Nephron progenitor cell (in vitro differentiated cells): ENCODE measurements at places on chromosomes 2 and 18.
A peak's percentile ranks its signal among the peaks of the same experiment; 100 is the strongest.

GRCh38 chr2:236641051-236641726 lies 71.6 kb downstream of the ACKR3 start:
- DNase-seq, result no peak

DNA sequence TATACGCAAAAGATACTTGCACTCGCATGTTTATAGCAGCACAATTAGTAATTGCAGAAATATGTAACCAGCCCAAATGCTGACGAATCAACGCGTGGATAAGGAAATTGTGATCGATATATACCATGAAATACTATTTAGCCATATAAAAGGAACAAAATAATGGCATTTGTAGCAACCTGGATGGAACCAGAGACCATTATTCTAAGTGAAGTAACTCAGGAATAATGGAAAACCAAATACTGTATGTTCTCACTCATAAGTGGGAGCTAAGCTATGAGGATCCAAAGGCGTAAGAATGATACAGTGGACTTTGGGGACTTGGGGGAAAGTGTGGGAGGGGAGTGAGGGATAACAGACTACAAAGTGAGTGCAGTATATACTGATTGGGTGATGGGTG lies 1008.0 kb upstream of the CRIM1 start:
- no peak for DNase-seq

DNA sequence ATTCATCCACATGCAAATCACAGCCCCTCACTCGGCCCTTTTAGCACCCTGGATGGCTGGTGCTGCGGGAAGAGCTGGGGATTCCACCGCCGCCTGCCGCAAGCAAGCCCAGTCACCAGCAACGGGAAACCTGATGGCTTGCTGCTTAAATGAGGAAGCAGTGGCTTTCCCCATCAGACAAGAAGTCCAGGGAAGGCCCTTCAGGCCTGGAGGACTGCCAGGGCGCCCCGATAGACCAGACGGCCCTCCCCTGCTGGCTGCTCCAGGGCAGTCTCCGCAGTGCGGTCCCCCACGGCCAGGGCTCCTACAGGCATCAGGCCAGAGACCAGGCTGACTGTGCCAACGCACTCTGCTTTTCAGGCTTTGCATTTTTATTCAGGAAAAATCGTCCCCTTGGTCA lies 439.1 kb downstream of the EIPR1 start:
- DNase-seq, result no peak

GRCh38 chr2:194343167-194343566 lies 1313.9 kb upstream of the SLC39A10 start:
- no peak for DNase-seq

- no peak for DNase-seq
Observed at GRCh38 chr2:138615257-138615656, 113.7 kb downstream of the SPOPL start.

DNA sequence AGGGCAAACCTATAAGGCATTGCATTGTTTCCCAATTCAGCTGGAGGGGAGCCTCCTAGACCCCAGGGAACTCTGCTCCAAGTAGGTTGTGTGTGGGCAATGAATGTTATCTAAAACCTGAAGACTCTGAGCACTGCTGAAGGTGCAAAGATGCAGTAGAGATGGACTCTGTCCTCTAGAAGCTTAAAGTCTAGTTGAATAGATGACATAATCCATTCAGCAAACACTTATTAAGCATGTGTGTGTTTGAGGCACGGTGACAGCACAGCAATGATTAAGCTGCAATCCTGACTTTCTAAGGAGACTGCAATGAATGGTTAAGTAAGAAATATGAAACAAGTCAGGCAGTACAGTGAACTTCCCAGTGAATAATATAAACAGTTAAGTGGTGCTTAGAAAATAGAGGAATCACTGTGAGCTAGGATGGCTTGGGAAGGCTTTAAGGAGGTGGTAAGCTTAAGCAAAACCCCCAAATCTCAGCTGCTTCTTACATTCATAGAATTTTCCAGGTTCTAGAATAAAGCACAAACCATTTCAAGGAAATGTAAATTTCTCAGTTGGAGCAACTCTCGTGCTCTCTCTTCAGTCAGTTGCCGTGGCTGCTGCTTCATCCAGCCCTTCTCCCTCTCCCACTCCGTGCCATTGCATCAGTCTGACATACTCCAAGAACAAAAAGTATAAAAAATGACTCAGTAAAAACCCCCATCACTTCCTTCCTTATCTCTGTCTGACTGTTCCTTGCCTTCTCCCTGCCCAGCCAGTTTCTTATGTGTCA lies 19.1 kb downstream of the MXD1 start:
- DNase-seq, result no peak

- DNase-seq, result no peak
Observed at GRCh38 chr18:77140439-77141109, 8.0 kb upstream of the MBP start.

DNA sequence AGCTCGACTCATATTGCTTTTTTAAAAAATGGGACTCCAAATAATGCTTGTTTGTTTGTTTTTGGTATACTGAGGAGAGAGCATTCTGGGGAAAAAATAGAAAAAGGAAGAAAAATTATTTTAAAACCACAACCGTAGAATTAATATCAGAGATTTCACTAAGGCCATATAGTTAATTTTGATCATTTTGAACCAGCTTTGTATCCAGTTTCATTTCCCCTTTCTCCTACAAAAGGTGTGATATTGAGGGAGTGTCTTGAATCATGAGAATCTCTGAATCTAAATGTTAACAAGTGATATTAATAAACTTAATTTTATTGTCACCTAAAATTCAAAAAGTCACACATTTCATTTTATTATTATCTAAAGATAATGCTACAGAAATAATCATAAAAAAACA lies 198.5 kb upstream of the GALNT5 start:
- no peak for DNase-seq

DNA sequence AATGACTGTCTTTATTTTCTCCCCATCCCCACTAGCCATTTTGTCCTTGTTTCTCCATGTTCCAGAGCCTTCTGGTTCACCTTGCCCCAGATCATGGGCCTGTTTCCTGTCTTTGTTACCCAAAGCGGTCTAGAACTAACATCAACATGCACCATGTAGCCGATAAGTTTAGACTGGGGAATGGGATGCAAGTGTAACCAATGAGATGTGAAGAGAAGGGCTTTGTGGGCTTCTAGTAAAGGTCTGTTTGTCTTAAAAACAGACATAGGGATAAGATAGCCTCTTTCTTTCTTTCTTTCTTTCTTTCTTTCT lies 25.7 kb downstream of the INPP5D start:
- no peak for DNase-seq

DNA sequence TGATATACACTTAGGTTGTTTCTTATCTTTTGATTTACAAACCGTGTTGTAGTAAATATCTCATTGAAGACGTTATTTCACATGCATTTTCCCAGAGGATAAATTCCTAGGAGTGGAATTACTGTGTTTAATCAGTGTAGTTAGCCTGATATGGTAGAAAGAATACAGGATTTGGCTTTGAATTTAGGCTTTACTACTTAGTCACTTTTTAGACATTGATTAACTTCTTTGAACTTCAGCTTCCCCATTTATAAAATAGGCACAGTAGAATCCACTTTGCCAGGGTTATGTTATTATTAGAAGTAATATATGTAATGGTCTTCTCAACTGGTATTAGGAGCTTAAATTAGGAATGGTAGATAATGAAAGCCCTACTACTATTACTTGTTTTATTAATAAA lies 27.4 kb downstream of the PSMD14 start:
- no peak for DNase-seq

DNA sequence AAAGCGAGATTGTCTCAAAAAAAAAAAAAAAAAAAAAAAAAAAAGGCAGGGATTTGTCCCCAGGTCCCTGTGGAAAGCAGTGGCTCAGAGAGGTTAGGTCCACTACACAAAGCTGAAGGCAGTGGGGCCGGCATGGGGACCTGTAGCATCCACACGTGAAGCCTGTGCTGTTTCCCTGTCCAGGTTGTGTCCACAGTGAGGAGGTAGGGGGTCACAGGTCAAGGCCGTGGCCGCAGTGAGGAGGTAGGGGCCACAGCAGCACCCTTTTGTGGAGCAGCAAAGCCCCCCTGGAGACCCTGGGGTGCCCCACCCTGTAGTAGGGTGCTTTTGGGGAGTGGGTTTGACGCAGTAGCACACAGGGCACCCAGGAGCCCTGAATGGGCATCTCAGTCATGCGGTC lies 14.0 kb downstream of the TMEM177 start:
- no peak for DNase-seq

- no peak for DNase-seq
Observed at GRCh38 chr2:240782221-240782885, 37.7 kb downstream of the KIF1A start.

DNA sequence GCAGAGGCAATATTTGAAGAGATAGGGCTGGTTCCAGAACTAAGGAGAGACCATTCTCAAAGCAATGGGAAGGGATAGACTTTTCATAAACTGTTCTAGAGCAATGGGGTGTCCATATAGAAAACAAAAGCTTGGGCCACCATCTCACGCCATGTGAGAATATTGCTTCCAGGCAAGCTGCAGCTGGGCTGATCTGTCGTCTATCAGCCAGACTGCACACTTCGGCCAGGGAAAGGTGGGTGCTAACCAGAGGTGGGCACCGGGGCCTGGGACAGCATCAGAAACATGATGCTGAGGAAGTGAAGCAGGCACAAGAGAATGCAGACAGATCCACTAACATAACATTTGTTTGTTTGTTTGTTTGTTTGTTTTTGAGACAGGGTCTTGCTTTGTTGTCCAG lies 43.7 kb downstream of the MYO7B start:
- no peak for DNase-seq

DNA sequence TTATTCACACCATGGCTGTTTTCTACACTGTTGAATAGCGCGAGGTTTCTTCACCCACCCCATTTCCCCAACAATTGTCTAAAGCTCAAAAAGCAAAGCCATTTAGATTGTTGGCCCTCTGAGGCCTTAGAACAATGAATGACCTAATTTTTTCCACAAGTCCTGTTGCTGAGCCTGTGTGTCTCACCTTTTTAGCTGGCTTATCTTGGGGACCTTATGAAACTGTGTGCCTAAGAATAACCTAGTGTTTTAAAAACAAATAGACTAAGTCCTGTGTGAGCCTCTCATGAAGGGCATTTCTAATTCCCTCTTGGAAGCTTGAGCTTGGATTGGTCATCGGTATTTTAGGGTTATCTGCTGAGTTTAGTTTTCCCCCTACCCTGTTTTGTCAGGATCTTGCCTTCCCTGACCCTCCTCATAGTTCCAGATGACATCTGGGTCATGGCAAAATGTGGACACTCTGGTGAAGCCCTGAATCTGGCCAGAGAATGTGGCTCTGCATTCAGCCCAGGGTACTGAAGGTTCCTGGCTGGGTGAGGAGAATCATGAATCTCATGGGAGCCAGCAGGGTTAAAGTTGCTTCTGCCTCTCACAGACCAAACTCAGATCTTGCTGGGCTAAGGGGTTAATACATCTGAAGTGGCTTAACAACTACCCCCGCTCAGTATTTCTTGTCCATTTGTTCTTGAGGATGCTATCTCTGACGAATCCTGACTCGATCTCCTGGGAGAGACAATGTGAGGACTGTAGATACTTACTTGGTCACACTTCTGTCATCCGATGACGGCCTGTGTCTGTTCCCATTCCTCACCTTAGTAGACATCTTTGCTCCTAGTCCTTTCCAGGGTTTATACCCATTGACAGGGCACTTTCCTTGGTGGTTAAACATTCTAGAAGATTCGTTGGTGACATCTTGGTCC lies 104.2 kb upstream of the MAP4K3 start:
- DNase-seq, result no peak

GRCh38 chr2:109304242-109304641 lies 175.2 kb downstream of the SH3RF3 start:
- no peak for DNase-seq

DNA sequence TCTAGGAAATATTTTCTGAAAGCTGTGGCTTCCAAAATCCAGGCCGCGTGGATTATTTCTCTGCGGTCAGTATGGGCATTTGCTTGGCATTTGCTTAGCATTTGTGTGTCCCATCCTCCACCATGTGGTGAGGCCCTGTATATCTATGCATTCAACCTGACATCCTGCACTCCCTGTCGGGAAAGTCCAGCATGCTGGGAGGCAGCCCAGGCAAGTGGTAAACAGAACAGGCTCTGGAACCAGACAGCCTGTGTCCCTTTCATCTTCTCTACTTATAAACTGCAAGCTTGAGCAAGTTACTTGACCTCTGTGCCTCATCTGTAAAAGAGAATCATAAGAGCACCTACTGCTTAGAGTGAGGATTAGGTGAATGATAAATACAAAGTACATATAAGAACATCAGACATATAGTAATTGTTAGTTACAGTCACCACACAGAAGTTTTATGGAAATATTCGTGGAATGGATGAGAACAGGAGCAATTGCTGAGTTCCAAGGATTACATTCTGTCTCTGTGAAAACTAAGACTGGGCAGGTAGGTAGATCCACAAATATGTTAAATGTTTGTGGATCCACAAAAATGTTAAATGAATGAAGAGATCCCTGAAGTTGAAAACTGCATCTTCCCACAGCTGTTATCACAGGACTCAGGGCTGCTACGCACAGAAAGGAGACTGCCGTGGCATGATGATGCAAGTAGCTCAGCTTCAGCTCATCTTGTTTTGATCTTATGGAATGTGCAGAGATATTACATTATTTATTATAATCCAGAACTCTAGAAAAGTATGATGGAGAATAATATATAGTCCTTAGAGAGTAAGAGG lies 317.0 kb upstream of the MMADHC start:
- DNase-seq, result peak; percentile 8
